ENCODE measurements at places on chromosomes 2 and 18. TPM values are rescaled to one million over a fixed set of nuclear protein-coding genes. Genes with fewer than 3 reads are reported as not detected.

TXNL1 gene
- 62.0 TPM for total RNA-seq

UGT1A7 gene
- total RNA-seq = 19.5 TPM

LGALSL gene
- total RNA-seq = 37.6 TPM

NPPC gene
- 0.39 TPM for total RNA-seq

C2orf15 gene
- 3.6 TPM for total RNA-seq

SOWAHC gene
- total RNA-seq = 30.2 TPM

SMAD4 gene
- 78.7 TPM for total RNA-seq

G6PC2 gene
- not detected for total RNA-seq

ASB18 gene
- not detected for total RNA-seq

CDH20 gene
- not detected for total RNA-seq

RAB11FIP5 gene
- total RNA-seq = 17.8 TPM

UCN gene
- 0.92 TPM for total RNA-seq

WDPCP gene
- 15.4 TPM for total RNA-seq

NCKAP5 gene
- total RNA-seq = 1.9 TPM

STAT1 gene
- 74.8 TPM for total RNA-seq

TUBA4B gene
- not detected for total RNA-seq

ACTR3 gene
- total RNA-seq = 227 TPM

CCBE1 gene
- total RNA-seq = 54.7 TPM

ATP8B1 gene
- 406 TPM for total RNA-seq

MMADHC gene
- total RNA-seq = 84.7 TPM

CPLX4 gene
- total RNA-seq = not detected

ETAA1 gene
- total RNA-seq = 7.4 TPM

MRPL19 gene
- total RNA-seq = 45.1 TPM

PSMA8 gene
- not detected for total RNA-seq

TGFBRAP1 gene
- 20.9 TPM for total RNA-seq

PLGLB2 gene
- 5.0 TPM for total RNA-seq

PTH2R gene
- total RNA-seq = 0.09 TPM

MROH2A gene
- not detected for total RNA-seq

SLC40A1 gene
- 155 TPM for total RNA-seq
